NAMALWA (cell line): ENCODE measurements at places on chromosomes 16 and 17.

DNA sequence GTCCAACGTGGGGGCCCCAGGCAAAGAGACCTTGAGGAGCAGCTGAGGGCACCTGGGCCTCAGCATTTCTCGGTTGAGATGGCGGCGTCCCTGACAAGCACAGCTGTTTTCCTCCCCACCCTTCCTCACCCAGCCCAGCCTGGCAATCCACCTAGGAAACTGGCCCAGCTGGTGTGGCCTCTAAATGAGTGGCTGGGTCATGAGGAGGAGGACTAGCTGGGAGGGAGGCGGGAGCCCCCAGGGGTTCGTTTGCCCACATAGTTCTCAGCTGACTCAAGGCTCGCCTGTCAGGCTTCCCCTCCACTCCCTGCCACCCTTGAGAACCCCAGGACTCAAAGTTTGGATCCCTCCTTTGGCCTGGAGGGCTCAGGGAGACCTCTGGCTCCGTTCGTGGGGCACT, 5.9 kb downstream of the RNF222 start:
- DNase-seq: no peak

DNA sequence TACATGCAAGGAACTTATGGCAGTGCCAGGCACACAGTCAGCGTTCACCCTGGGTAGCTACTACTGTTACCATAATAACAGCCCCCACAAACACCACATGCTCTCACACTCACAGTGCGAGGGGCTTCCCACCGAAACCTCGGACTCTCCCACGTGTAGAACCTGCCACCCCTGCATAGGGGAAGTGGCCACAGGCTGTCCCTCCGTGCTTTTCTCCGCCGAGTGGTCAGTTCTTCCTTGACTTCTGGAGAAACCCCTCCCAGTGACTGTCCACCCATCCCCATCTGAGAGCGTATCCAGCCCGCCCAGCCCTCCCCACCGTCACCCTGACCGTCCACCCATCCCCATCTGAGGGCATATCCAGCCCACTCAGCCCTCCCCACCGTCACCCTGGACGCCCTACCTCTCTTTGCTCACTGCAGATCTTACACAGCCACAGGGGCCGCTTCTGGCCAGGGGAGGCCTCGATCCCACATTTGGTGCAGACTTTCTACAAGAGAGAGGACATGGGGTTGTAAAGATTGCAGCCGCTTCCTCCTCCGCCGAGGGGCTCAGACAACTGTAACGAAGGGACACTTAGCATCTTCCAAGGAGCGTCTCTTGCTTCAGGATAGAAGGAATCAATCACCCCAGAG, 71.1 kb downstream of the RPH3AL start:
- no peak for DNase-seq

DNA sequence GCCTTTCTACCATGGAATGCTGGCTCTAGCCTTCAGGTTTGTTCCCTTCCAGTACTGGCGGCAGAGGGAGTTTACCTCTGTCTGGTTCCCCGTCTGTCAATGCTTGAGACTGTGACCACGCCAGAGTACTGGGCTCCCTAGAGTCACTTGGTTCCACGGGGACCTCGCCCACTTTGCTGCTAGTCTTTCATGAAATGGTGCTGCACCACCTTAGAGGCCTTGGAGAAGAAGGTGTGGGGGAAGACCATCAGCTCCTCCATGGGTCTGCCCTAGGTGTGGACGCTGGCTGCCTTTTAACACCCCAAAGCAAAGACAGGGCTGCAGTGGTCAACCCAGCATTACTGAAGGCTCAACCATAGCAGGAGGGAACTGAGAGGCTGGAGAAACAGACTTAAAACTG, 55.3 kb upstream of the KSR1 start:
- DNase-seq: no peak

- DNase-seq: no peak
These were observed 19.5 kb downstream of the ASPSCR1 start for GRCh38 chr17:81996757-81997441.

- DNase-seq: no peak
These were observed 482 bp downstream of the DCTPP1 start for GRCh38 chr16:30429418-30429677.

- no peak for DNase-seq
These were observed 358.6 kb upstream of the ASIC2 start for GRCh38 chr17:33651686-33652085.

GRCh38 chr17:83037874-83038165, 41.6 kb upstream of the METRNL start:
- no peak for DNase-seq

- DNase-seq: no peak
These were observed 101.7 kb downstream of the RPTOR start for GRCh38 chr17:80646328-80646727.

DNA sequence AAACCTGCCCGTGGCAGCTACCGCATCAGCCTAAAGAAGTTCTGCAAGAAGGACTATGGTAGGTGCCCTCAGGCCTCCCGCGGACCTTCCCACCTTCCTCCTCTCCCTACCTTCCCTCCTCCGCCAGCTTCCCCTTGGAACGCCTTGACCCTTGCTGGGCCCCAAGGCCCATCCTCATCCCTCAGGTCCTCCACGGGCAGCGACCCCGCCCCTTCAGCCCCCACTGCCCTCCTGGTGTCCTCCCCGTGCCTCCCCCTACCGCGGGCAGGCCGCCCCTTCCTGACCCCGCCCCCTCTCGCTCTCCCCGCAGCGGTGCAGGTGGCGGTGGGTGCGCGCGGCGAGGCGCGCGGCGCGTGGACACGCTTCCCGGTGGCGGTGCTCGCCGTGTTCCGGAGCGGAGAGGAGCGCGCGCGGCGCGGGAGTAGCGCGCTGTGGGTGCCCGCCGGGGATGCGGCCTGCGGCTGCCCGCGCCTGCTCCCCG, 1.4 kb upstream of the TBC1D24 start:
- peak; percentile 55 for DNase-seq

DNA sequence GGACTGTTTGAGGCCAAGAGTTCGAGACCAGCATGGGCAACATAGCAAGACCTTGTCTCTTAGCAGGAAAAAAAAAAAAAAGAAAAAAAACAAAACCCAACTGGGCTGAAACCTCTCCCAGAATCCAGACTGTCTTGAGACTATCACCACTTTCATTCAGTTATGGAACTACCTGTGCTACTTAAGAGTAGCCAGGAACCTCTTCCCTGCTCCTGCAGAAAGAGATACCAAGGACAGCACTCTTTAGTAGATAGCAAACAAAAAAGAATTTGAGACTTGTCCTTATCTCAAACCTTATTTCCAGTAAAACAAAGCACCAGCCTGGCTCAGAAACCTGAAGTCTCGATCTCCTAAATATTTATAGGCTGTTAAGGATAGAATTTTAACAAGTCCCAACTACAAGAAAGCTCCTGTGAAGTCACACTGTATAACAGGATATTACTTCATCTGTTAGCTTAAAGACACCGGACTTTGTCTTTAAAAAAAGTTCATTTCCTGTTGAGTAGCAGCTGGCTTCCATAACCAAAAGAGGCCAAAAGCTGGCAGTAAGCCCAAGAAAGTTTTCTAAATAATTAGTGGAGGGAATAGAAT, 5.1 kb downstream of the CDR2 start:
- peak; percentile 76 for DNase-seq

DNA sequence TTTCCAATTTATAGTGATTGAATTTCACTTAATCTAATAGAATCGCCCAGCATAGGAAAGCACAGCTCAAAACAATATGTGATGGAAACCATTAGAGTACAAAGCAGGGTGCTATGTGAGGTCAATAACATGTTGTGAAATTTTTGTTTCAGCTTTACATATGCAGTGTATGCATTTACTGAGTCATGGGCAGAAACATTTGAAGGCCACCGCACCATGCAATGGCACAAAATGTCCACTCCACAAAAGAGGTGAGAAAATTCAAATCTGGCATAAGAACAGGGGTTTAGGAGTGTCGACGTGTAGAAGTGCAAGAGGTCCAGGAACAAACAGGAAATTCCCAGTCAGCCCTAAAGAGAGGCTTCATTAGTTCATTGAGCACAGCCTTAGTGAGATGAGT, 131.2 kb downstream of the ANKFN1 start:
- DNase-seq: no peak

- DNase-seq: no peak
These were observed 27.2 kb upstream of the TOB1 start for GRCh38 chr17:50893183-50893993.

DNA sequence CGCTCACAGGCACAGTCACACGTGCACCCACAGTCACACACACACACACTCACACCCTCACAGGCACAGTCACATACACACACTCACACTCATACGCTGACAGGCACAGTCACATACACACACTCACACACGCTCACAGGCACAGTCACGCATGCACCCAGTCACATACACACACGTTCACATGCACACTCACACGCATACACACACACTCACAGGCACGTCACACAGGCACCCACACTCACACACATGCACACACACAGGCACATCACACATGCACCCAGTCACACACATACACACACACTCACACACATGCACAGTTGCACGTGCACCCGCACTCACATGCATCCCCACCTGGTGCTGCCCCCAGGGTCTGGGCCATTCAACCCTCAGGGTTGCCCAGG, 46.1 kb upstream of the CBFA2T3 start:
- no peak for DNase-seq

- no peak for DNase-seq
These were observed 14.4 kb downstream of the ELAC2 start for GRCh38 chr17:13003454-13003851.

DNA sequence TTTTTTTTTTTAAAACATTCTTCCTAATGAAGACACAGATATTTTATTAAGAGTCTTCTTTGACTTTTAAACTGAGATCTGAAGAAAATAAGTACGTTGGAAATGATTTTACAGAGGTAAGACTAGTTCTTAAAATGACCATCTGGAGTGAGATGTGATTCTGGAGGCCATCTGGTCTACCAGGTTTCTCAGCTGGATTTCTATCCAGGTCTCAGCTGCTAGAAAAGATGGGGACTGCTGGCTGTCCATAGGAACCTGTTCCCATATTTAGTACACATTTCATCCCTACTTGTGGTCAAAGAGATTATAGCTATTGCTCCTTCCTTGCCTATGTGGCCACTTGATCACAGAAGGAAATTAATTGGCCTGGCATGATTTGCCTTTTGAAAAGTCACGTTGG, 12.2 kb downstream of the PMFBP1 start:
- DNase-seq: no peak

GRCh38 chr17:68451670-68452354, 5.5 kb downstream of the WIPI1 start:
- DNase-seq: no peak

GRCh38 chr16:56742030-56742984, 12.4 kb downstream of the NUP93 start:
- DNase-seq: no peak

DNA sequence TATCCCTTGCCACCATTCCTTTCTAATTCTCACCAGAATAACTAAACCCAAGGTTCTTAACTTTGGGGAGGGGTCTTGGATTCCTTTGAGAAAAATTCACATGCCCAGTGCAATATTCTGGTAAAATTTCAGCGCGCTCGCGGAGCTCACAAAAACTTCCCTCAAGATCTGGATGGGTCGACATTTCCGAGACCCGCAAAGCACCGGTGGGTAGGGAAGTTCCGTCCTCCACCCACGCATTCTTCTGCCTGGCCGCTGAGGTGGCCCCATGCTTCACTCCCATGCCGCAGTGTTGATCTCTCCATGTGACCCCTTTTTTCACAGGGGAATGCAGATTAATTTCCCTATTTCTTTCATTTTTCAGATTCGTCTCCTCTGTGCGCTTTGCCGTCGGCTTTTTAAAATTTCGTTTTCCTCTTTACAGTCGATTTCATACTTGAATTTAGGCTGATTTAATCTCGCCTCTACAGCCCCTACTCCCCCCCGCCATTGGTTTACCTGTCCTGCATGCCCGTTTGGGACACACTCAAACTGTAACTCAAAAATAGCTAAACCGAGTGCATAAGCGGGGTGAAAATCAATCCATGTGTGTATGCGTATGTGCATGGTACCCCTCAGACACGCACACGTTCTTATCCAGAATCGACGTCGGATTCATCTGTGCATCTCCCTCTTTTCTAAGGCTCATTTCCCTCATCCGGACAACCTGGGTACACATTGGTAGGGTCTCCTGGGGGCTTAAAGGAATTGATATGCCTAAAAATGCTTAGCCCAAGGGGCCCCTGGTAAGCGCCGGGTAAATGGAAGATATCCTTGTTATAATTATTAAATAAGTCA, 1.4 kb upstream of the SP6 start:
- DNase-seq: no peak

DNA sequence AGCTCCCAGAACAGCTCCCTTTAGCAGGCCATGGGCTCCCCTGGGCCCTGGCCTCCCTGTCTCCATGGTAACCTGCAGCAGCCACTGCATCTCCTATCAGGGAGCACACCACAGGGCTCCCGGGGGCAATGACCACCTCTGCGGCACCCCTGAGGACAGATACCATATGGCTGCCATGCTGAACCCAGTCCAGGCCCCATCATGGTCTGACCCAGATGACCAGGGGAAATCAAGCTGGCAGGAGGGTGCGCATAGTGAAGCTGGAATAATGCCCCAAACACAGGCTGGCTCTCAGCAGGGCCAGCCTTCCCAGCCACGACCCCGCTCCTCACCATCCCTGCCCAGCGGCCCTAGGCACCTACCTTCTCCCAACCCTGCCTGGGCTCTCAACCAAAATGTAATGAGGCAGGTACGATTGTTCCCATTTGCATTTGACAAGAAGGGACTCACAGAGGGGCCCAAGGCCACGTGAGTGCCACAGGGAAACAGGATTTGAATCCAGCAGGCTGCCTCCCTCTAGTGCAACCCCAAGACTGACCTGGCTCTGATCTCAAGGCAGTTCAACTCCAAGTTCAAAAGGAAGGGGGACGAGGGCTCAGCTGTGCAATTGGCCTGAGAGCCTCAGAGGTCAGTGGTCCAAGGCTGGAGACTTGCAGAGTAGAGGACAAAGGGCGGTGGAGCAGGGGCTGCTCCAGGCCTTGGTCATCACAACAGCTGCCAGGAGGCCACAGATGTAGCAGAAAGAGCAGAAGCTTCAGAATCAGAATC, 2.4 kb downstream of the RUNDC3A start:
- DNase-seq: no peak
